Stimulated activated CD4-positive, alpha-beta T cell treated with anti-CD3 and anti-CD28 coated beads, Interleukin-1b, Interleukin-23, amount 100 ng/mL, for 4 hours (primary cell): ENCODE measurements at places on chromosomes 2 and 18.

GRCh38 chr2:65380255-65380654 is 52.1 kb downstream of the SPRED2 start:
- DNase-seq = no peak

DNA sequence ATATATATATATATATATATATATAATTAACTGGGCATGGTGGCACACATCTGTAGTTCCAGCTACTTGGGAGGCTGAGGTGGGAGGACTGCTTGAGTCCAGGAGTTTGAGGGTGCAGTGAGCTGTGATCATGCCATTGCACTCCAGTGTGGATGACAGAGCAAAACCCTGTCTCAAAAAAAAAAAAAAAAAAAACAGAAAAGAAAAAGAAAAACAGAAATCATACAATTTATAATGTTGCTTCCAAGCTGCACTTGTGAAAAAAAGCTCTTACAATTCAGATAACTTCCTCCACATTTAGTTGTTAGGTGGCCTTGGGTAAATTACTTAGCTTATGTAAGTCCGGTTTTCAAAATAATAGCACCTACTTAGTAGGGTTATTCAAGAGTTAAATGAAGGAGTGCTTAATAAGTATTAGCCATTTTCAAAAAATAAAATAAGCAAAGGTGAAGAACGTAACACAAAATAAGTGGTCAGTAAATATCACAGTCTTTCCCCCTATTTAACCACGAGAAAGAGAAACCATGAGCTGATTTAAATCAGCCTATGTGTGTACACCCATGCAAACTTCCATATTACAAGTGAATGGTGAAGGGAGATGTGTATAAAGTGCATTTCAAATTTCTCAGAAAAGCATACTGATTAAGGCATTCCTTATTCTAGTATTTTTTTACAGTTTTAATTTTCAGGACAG is 2.3 kb downstream of the WIPF1 start:
- DNase-seq = no peak

DNA sequence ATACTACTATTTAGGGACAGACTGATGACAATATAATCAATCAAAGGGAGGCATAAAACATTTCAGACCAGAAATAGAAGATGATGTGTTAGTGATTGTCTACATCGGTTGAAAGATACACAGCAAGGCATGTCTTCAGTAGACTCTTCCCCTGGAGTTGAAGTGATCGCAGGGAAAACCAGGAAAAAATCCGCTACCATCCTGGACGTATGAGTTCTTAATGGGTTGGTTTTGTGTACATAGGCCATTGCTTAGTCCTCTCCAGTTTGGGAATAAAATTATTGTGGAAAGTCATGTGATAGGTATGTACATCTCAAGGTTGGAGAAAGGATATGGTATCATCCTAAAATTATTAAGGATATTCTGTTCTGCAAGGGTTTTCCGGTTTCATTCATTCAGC is 4.3 kb downstream of the APCDD1 start:
- no peak for DNase-seq

DNA sequence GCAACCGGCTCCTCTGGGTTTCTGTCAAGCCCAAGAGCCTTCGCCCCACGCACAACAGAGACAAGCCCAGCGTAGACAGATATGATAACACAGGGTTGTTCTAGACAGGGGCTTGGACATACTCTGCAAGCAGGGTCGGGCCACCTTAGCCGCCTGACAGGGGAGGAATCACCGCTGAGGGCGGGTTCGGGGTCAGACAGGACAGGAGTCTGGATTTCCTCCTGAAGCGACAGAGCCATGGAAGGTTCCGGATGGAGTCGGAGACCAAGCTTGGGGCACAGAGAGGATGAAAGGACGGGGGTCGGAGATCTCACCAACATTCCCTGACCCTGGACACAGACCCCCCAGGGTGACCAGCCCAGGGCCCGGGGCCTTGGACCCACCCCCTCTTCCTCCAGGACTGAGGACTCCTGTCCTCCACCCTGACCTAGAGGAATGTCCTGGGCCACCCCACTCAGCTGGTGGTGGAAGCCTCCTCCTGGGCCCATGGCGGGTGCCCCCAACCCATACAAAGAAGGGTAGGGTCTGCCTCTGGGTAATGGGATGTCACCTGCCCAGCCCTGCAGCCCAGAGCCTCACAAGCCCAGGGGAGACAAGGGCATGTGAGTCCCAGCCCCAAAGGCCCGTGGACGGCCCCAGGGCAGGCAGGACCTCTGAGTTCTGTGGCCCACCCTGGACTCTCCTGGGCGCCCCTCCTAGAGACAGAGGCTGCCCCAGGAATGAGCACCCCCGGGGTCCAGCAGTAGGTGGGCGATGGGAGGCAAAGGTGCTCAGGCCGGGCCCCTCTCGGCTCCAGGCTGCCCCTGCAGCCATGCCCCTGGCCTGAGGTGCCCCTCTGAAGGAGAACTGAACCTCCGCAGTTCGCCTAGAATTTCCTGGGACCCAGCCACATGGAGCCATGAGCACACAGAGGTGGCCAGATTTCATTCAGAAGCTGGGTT is 44.1 kb upstream of the GPC1 start:
- no peak for DNase-seq

GRCh38 chr18:57134618-57135135 is 12.2 kb upstream of the BOD1L2 start:
- DNase-seq = no peak

- DNase-seq = no peak
Observed at GRCh38 chr2:620004-620403, 57.2 kb downstream of the TMEM18 start.

DNA sequence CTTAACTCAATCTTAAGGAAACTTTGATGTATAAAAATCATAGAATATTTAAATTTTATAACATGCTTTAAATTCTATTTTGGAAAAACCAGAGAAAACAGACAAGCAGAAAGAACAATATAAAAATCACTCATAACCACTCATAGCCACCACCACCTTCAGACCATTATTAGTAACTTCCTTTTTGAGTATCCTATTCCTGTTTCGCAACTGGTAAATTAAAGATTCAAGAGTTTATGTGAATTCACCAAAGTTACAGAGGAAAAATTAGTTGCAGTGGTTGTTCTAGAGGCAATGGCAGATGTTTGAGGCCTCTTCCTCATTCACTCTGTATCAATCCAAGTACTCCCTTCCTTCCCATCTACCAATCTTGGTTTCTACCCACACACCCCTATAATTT is 49.3 kb upstream of the PROKR1 start:
- DNase-seq = no peak

DNA sequence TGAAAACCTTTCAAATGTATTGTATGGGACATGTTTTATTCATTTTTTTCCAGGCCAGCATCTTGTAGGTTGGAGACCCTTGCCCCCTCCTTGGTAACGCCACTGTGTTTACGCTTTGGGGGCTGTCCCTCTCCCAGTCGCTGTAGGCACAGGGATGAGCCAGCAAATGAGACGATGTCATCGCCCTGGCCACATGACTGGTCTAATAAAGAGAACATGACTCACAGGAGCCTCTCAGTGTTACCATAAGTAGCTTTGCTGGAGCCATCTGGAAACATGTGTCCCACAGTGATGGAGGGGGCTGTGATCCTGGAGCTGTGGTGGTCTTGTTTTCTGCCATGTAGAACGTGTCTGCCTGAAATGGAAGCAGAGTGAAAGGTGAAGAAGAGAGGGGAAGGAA is 78.9 kb downstream of the CD8B2 start:
- DNase-seq = no peak
